ENCODE measurements at places on chromosomes 1 and 21.

DNA sequence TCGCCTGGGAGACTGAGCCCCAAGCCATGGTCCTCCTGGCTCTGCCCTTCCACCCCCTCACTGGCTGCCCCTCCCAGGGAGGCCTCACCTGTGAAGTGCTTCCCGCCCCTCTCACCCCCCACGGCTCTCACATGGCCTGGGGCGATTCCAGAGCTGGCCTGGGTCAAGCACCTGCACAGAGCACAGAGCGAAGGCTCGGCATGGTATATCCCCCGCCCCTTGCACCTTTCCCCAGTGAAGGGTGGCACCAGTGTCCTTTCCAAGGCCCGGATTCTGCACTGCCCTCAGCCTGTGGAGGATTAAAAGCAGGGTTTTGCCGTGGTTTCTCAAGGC, 1.1 kb upstream of the AJAP1 start:
- DNase-seq: no peak

DNA sequence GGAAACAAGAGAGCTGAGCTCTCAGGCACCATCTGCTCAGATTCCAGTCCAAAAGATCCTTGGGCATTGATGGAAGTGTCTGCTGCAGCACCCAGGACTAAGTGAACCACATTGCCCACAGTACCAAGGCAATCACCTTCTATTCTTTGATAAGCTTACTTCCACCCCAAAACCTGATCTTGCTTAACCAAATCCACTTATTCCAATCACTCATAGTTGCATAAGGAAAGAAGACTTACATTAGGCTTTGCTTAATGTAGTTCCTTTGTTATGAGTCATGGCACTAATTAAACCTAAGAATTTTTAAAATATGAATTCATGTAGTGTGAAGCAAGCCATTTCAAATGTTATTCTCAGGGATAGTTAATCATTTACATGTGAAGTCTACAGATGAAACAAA, 84.5 kb downstream of the UCHL5 start:
- DNase-seq: no peak

DNA sequence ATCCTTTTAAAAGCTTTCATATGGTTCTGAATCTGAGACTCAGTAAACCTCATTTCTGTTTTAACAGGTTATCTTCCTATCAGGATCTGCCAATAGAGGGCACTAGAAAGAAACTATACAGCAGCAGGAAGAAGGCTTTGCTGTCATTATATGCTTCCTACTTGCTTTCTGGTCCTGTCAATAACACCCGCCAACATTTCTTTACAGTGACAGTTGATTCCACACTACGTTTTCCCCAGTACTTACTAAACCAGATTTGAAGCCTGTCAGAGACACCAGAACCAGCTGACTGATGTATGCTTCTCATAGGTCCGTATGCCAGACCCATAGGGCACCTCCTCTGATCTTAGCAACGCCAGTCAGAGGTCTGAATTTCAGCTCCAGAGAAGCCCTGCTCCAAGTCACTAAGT, 341.0 kb upstream of the NEGR1 start:
- no peak for DNase-seq

- no peak for DNase-seq
Observed at GRCh38 chr1:23756676-23757075, 13.4 kb downstream of the ELOA start.

- no peak for DNase-seq
Observed at GRCh38 chr1:15765495-15766194, 7.0 kb downstream of the FBLIM1 start.

DNA sequence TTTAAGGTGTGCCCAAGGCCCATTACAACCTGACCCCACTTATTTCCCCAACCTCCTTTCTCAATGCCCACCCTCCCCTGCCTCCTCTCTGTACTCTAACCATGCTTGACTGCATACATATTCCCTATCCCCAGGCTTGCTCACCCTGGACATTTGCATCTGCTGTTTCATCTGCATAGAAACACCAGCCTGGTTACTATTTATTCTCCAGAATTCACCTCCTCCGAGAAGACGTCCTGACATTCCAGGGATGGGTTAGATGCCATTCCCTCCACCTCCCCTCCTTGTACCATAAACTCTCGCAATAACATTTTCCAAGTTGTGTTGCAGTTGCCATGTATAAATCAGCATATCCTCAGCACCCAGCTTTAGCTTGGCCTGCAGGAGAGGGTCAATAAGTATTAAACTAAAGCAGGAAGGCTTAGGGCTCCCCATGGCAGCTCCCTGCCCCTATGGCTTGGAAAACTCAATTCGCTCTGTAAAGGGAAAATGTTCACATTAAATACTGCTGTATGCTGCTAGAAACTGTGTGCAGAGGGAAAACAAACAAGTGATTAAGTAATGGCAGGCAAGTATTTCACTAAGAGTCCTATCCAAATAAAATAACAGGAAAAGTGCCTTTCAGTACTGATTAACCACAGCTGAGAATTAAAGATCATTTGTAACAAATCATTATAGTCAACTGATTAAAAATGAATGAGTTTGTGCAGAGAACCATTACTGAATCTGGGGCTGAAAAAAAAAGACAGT, 202.3 kb downstream of the TNR start:
- no peak for DNase-seq

GRCh38 chr1:183911285-183911684, 106.4 kb downstream of the RGL1 start:
- no peak for DNase-seq

GRCh38 chr1:111592389-111593361, 26.9 kb upstream of the RAP1A start:
- peak; percentile 79 for DNase-seq

DNA sequence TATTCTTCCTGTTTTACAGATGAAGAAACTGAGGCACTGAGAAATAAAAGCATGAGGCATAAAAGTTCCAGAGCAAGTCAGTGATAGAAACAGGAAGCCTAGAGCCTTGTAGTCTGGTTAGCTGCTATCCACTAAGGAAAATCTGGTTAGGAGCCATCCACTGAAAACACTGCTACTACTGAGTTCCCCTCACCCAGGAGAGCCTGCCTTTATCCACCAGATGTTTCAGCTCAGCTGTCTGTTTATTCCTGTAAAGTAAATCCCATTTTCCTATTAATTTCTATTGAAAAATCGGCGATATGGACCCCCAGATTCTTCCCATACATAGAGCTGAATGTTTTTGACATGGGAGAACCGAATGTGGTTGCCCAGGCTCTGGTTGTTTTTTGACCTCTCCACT, 63.7 kb upstream of the LMO4 start:
- DNase-seq: no peak
